Thoracic aorta (tissue), 2 donors: ENCODE measurements at places on chromosomes 16 and 17.

- no peak for DNase-seq
Measured at GRCh38 chr17:6427279-6427781, 7.6 kb downstream of the AIPL1 start.

GRCh38 chr16:76235025-76235424 lies 42.2 kb upstream of the CNTNAP4 start:
- DNase-seq, result no peak

- no peak for DNase-seq
Measured at GRCh38 chr16:83285921-83286320, 521.9 kb upstream of the HSBP1 start.

- no peak for DNase-seq
Measured at GRCh38 chr16:10888320-10888937, 11.4 kb downstream of the CIITA start.

DNA sequence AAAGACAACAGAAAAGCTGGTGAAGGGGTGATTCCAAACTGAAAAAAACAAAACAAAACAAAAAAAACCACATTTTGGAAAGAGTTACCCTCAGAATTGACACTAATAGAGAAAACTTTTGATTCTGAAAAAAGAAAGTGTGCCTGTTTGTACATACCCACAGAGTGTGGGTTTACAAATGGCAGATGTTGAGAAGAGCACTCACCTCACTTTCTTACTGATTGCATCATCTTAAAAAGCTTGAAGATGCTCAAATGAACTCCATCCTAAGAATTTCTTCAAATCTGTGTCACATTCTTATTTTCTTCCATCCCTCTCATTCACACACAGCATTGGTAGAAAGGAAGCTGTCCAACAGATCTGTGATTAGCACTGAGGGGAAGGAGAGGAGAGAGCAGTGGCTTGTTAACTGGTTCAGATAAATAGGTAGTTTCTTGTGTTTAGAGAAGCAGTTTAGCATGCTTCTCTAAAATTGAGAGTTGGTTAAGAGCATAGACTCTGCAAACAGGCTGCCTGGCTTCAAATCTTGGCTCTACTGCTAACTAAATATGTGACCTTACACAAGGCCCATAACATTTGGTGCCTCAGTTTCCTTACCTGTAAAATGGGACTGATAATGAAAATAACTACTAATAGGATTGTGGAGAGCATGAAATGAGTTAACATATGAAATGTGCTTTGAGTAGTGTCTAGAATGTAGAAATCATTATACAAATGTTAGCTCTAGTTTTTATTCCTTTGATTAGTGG lies 6.9 kb downstream of the GNAO1 start:
- DNase-seq, result no peak
